ENCODE measurements at places on chromosomes 6 and 20.
A peak's percentile ranks its signal among the peaks of the same experiment; 100 is the strongest.

DNA sequence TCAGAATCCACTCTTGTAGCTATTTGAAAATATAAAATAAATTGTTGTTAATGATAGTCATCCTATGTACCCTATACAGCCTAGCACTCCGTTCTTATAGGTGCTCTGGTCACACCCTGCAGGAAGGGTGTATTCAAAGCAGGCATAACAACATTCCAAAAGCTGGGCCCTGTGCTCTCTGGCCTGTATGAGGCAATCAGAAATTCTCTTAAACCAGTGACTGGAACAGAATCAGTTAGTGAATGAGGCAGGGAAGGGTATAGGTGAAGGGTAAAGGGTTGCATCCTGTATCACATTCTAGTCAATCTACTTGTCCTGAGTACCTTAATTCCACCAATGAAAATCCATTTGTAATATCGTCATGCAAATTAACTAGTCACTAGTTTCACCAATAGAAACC, 154.5 kb upstream of the ZNF217 start:
- DNase-seq: no peak

DNA sequence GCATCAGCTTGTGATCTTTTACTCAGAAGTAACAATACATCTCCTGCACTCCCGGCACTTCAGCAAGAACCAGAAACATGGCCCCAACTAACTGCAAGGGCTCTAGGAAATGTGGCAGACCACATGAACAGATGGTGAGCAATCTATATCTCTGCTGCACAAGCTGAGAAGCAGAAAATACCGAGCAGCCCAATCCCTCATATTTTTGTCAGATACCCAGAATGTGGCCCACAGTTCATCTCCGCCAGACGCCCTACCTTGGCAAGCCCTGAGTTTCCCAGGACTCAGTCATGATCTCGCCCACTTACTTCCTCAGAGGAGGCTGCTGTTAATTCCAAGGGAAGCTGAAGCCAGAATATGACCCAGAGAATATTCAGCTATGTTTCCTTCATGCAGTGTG, 63.1 kb upstream of the PHACTR1 start:
- no peak for DNase-seq

GRCh38 chr6:73695619-73696421, at the start of gene CD109:
Gene CD109 (plus strand): TSS chr6:73696203. CDS start chr6:73696216, 13 bp downstream.
- peak; percentile 57 for DNase-seq

- no peak for DNase-seq
Measured at GRCh38 chr6:139452148-139452876, 77.9 kb upstream of the CITED2 start.

DNA sequence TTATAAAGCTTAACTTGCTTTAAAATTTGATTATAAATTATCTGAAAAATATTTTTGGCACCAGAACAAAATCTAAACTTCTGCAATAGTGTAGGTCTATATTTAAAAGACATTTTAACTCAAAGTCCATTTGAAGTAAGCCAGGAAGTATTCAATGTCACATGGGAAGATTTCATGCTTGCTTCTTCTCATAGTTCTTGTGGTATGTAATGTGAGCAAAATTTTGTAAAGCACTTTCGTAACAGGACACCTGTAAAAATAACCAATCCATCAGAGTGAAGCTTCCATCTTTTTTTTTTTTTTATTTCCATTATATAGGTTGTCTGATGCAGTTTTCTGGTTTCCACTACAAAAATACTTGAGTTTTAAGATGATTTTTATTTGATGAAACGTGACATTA, 386.1 kb downstream of the LAMA2 start:
- DNase-seq: no peak

- DNase-seq: no peak
Measured at GRCh38 chr6:150025201-150025917, at the start of gene RAET1L. Gene RAET1L (minus strand): TSS chr6:150025532. CDS start chr6:150025471, 61 bp downstream.

DNA sequence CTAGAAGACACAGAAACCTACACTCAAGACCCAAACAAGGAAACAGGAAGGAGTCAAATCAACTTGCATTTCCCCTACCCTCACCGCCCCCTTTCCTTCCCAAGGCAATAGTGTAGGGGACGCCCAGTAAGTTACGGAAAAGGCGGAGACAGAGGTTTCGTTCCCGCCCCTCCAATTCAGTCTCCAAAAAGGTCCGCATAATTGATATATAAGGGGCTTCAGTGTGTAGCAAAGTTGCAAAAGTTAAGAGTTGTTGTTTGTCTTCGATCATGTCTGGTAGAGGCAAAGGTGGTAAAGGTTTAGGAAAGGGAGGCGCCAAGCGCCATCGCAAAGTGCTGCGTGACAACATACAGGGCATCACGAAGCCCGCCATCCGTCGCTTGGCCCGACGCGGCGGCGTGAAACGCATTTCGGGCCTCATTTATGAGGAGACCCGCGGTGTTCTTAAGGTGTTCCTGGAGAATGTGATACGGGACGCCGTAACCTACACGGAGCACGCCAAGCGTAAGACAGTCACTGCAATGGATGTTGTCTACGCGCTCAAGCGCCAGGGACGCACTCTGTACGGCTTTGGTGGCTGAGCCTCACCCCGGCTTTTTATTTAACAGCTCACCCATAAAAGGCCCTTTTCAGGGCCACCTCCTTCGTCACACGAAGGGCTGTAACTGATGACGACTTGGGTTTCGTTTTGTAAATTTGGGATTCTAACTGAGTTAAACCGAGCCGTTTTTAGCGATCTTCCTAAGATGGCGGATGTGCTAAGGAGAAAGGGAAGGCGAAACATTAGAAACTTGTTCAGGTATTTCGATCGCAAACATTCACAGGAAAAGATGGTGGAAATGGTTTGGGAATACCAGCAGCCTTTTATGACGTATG, 124.6 kb upstream of the BTN3A2 start:
- peak; percentile 59 for DNase-seq

DNA sequence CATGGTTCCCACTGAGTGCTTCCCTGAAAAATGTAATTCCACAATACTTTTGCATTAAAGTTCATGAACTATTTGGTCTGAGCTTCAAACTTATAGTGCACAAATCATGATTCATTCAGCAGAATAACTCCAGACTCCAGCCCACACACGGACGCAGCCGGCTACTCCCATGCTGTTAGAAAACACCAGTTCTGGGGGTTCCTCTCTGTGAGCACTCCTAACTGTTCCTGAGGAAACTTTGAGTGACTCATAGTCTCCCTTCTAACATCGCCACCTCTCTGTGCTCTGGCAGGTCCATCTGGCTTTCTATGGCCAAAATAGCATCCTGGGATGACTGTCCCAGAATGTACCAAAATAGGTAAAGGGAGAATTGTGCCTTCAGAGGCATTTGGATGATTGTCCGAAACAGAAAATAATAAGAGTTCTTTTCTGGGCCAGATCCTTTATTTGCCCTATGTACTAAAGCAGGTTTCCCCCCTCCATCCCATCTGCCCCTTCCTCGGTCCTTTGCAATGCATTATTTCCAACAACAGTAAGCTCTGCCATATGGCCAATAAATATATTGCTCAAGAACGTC, 32.3 kb upstream of the LY86 start:
- no peak for DNase-seq

DNA sequence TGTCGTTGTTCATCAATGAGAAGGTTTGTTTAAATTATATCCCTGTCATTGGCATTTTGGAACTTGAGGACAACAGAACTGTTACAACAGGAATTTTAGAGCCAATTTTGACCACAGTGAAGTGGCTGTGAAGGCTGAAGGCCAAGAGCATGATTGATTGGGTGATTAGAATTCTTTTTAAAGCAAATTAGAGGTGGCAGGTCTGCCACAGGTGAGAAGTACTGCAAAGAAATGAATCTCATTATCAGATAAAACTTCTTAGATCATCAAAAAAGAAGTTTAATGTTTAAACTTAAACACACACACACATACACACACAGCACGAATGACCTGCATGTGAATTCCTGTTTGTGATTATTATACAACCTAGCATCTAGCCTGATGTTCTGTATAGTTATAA, 32.4 kb downstream of the FARS2 start:
- DNase-seq: no peak

Data from stimulated activated CD8-positive, alpha-beta memory T cell treated with anti-CD3 and anti-CD28 coated beads, Interleukin-7, amount 100 ng/mL, for 4 hours (primary cell).